ENCODE measurements at places on chromosomes 1 and 21. TPM values are rescaled to one million over a fixed set of nuclear protein-coding genes. Genes with fewer than 3 reads are reported as not detected.

GRCh38 chr21:20617130-20617529, 381.1 kb upstream of the NCAM2 start:
- H3K4me3 ChIP-seq = no peak overlapping the region
- H3K27me3 ChIP-seq = no peaks in the 10 kb centered on the region
- H3K36me3 ChIP-seq = no peaks in the 10 kb centered on the region
- no peak overlapping the region for H3K27ac ChIP-seq
- no peaks in the 10 kb centered on the region for H3K4me1 ChIP-seq

DNA sequence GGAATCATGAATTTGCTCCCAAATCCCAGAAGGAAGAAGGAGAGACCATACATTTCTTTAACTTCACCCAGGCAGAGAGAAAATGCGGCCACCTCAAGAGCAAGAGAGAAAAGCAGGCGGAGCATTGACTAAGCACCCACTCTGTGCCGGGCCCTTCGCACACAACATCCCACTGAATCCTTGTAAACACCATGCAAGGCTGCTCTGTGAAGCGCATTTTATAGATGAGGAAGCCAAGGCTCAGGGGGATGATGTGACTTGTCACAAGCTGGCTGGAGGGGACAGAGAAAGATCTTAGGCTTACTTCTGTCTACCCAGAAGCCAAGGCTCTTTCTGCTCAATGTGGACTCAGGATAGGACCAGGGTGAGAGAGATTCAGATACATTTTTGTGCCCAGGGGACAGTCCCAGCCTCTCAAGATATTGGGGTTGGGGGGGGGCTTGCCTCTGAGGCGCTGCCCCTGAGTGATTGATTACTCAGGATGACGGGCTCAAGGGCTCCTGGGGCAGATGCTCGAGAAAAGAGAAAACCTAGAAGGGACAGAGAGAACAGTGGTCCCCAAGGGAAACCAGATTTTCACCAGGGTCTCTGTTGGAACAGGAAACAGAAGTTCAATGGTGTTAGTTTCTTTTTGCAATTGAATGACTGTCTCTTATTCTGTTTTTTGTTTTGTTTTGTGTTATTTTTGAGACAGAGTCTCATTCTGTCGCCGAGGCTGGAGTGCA, 19.5 kb downstream of the PADI2 start:
- H3K4me1 ChIP-seq = no peaks in the 10 kb centered on the region
- H3K27ac ChIP-seq = no peak overlapping the region
- DNase-seq = no peak
- no peaks in the 10 kb centered on the region for H3K27me3 ChIP-seq

GRCh38 chr1:119903443-119903835, 7.1 kb upstream of the ADAM30 start:
- no peak overlapping the region for H3K4me3 ChIP-seq
- peaks cover 20% of the 10 kb centered on the region for H3K36me3 ChIP-seq
- DNase-seq = no peak
- H3K27me3 ChIP-seq = peaks cover 15% of the 10 kb centered on the region
- no peak overlapping the region for H3K27ac ChIP-seq
- H3K4me1 ChIP-seq = no peaks in the 10 kb centered on the region

DNA sequence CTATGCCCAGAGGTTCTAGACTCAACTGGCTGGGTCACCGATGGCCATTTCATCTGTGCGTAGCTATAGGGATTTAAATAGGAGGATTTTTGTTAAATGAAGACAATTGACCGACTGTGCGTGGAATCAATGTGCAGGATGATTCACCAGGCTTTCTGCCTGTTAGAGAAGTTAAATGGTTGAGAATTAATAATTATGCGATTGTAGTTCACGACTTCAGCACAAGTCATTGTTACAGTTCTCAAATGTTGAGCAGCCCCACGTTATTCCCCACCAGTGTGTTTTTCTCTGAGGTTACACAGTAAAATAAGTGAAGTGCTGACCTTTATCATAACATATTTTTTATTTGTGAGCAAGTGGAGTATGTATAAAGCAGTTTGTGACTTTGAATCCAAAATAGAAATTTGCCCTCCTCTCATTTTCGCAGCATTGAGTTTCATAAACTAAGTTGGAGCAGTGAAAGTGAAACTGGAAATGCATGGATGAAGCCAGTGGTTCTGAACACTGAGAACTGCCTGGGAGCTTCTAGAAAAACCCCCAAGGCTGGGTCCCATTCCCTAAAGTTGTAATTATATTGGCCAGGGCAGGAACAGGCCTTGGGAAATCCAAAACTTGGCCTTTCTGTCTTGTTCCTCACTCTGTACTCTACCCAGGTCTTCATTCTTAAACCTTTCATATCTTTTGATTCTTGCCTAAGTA, 102.6 kb downstream of the GALNT2 start:
- no peak overlapping the region for H3K4me3 ChIP-seq
- no peak for DNase-seq
- peaks cover 51% of the 10 kb centered on the region for H3K4me1 ChIP-seq
- no peaks in the 10 kb centered on the region for H3K27me3 ChIP-seq
- H3K27ac ChIP-seq = peak overlapping the region; percentile 26

Gene HSPA13
- 10.2 TPM for polyA plus RNA-seq

- H3K27me3 ChIP-seq = no peaks in the 10 kb centered on the region
- no peaks in the 10 kb centered on the region for H3K36me3 ChIP-seq
- DNase-seq = no peak
- H3K27ac ChIP-seq = no peak overlapping the region
- no peak overlapping the region for H3K4me3 ChIP-seq
These were observed 838.8 kb downstream of the KCNT2 start for GRCh38 chr1:195769461-195769860.

DNA sequence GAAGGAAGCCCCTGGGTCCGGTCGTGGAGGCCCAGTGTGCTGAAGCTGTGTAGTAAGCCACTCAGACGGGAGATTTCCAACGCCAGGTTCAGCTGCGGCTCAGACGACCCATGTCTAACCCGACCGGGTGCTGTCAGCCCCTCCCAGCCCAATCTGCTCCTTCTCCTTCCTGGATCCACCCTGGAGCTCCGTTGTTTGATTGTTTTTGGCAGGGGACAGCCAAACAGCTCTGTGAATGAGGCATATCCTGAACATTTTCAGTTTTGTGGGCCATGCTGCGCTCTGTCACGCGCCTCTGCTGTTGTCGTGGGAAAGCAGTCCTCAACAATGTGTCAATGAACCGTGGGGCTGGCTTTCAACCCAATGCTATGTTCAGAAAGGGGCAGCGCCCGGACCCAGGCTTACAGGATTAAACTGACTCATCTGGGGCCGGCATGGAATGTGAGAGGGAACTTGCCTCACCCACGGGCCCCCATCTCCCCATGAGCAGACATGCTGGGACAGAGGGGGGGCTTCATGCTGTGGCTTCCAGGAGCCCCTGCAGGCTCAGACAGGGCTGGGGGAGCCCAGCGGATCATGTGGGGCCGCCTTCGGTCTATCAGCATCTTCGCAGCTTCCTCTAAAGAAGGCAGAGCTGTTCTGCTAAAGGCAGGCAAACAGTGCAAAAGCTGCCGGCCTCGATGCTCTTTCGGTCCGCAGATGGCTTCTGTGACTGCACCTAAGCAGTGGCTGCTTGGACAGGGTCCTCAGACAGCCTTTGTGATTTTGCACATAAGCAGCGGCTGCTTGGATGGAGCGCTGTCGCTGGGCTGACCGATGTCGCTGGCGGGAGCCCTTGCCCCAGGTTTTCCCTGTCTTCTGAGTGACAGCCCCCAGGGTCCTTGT, 101.7 kb downstream of the RIPK4 start:
- H3K27me3 ChIP-seq = peaks cover 10% of the 10 kb centered on the region
- DNase-seq = no peak
- H3K36me3 ChIP-seq = no peaks in the 10 kb centered on the region
- no peaks in the 10 kb centered on the region for H3K4me1 ChIP-seq

Gene IRF6
- 2.1 TPM for polyA plus RNA-seq

DNA sequence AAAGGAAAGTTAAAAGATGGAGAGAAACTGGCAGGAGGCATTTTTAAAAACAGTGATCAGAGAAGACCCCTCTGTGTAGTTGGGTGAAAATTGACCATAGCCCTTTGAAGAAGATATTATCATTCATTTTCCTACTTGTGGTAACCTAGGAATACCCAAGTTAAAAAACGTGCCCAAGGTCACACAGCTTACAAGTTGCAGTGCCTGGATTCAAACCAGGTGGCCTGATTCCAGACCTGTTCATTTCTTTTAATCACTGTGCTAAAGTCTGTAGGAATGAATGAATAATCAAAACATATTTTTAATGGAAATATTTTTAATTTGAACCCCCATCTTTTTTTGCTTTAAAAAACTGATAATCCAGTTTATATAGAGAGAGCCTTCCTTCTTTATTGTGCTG, 35.6 kb downstream of the MARK1 start:
- no peak overlapping the region for H3K27ac ChIP-seq
- DNase-seq = no peak
- H3K27me3 ChIP-seq = peaks cover 4% of the 10 kb centered on the region
- no peak overlapping the region for H3K4me3 ChIP-seq

GRCh38 chr1:3618881-3619671, 5.7 kb upstream of the TPRG1L start:
- H3K4me1 ChIP-seq = peaks cover 44% of the 10 kb centered on the region
- no peaks in the 10 kb centered on the region for H3K36me3 ChIP-seq
- no peak overlapping the region for H3K4me3 ChIP-seq
- no peaks in the 10 kb centered on the region for H3K27me3 ChIP-seq
- H3K27ac ChIP-seq = peak overlapping the region; percentile 33

DNA sequence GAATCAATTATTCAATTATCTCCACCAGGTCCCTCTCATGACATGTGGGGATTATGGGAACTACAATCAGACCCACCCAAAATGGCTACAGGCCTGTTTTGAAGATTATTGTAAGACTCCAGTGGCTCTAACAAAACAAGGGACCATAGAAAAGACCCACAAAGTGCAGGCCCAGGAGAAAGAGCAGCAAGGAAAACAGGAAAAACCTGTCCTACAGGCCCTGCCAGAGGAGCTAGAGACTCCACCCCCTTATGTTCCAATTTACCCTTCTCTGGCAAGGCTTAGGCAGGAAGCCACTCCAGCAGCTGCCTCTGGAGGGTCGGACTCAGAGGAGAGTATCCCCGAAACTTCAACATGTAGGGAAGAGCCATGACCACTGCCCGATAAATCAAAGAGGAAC, 96.5 kb downstream of the LIPI start:
- no peak overlapping the region for H3K4me3 ChIP-seq
- H3K27ac ChIP-seq = no peak overlapping the region
- peaks cover 2% of the 10 kb centered on the region for H3K36me3 ChIP-seq
- peaks cover 6% of the 10 kb centered on the region for H3K4me1 ChIP-seq
- no peak for DNase-seq

GRCh38 chr21:14943616-14944015, 121.2 kb downstream of the NRIP1 start:
- H3K4me3 ChIP-seq = no peak overlapping the region
- no peaks in the 10 kb centered on the region for H3K27me3 ChIP-seq
- H3K4me1 ChIP-seq = no peaks in the 10 kb centered on the region
- no peak overlapping the region for H3K27ac ChIP-seq
- H3K36me3 ChIP-seq = peaks cover 3% of the 10 kb centered on the region
